Activated CD4-positive, alpha-beta T cell treated with anti-CD3 and anti-CD28 coated beads for 4 hours (primary cell): ENCODE measurements at places on chromosomes 3 and 15.

DNA sequence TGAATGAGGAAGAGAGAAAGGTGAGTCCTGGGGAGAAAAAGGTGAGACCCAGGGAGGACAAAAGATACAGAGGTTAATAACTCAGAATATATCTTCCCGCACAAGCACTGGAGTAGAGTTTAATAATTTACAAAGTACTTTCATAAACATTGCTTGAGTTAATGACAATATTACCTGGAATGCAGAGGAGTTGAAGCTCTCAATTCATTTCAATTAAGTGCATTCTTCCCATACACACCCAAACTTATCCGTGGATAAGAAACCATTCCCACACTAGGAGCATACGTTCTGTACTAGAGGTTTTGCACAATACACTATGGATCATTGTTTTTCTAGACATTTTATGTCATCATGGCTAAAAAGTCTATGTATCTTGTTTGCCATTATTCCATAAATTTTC is 23.3 kb upstream of the KNG1 start:
- DNase-seq, result no peak

DNA sequence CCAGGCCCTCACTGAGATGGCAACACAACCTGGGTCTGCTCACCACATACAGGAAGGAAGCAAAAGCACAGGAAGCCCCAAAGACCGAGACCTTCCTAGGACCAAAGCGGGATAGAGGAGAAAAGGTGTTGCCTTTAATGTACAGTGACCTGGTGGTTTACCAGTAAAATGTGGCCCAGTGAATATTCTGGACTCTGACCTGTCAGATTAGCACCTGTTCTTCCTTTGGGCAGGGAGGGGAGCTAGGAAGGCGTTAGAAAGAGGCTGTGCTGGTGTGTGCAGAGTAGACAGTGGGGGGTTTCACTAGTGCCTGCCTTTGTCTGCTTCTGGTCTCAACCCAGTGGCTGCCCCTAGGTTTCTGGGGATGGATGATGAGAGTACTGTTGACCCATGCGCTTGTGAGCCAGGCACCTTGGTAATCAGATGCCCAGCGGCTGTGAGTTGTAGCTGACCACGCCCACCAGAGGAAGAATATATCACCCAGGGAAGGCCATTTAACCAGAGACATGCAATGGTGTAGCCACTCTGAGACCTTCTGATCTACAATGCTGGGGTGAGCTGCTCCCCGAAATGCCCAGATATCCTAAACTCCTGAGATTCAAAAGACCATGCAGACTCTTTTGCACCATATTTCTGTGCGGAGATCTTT is 90.1 kb upstream of the NEO1 start:
- DNase-seq, result no peak

- peak; percentile 8 for DNase-seq
Observed at GRCh38 chr3:46406788-46407611, at the start of the genes CCR5AS and CCRL2. Gene CCR5AS, minus strand, starts transcription at chr3:46407066. Gene CCRL2, plus strand, starts transcription at chr3:46407259. Its CDS starts 821 bp downstream, at chr3:46408080.

GRCh38 chr3:82194870-82195269 is 433.4 kb upstream of the GBE1 start:
- DNase-seq, result no peak

GRCh38 chr3:100844063-100844936 is 135.0 kb downstream of the TFG start:
- DNase-seq, result no peak

GRCh38 chr3:66372681-66373350 is 128.0 kb downstream of the LRIG1 start:
- DNase-seq, result peak; percentile 20

DNA sequence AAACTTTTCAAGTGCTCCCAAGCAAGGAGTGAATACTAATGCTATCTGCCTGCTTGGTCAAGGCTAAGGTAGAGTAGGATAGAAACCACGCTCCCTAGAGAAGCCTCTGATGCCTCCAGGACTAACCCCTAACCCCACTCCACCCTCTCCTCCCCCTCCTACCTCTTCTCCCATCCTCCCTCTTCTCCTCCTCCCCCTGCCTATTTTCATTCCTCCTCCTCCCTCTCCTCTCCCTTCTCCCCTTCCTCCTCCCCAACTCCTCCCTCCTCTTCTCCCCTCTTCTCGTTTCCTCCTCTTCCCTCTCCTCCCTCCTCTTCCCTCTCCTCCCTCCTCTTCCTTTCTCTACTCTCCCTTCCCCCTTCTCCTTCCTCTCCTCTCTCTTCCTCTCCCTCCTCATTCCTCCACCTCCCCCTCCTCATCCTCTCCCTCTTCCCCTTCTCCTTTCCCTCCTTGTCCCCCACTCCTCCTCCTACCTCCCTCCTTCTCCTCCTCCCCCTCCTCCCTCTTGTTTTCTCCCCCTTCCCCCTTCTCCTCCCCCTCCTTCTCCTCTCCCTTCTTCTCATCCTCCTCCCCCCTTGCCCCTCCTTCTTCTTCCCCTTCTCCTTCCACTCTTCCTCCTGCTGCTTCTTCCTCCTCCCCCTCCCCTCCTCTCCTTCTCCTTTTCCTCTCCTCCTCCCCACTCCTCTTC is 12.8 kb upstream of the MEX3B start:
- DNase-seq, result no peak

DNA sequence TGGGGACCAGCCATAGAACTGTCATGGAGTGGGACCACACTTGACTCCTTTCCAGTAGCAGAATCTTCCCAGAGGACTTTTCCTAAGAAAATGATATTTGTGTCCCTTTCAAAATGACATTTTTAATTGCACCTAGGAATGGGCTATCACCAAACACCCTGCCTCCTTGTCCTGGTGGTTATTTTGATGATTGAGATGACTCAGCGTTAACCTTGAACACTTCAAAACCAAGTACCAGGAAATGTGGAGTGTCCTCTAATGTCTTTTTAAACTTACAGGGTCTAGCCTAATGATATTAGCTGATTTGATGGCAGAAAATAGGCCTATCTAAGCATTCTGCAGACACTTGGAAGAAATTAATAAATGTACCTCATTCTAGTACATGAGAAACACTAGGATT is 90.7 kb downstream of the HHLA2 start:
- no peak for DNase-seq
